ENCODE measurements at places on chromosomes 13 and 19.
A peak's percentile ranks its signal among the peaks of the same experiment; 100 is the strongest.

- peak; percentile 28 for DNase-seq
Measured at GRCh38 chr19:54439174-54439851, 9.7 kb upstream of the LENG8 start.

DNA sequence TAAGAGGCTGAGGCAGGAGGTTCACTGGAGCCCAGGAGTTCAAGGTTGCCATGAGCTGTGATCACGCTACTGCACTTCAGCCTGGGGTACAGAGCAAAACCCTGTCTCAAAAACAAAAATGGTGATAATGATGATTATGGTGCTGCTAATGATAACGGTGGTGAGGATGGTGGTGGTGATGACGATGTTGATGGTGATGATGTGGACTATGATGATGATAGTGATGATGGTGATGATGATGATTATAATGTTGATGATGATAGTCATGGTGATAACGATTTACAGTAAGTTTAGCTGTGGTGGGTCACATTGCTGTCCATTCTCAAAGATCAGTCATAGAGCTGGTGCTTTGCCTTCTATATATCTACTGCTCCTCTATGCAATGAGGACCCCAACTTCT, 1340.6 kb downstream of the UQCRFS1 start:
- no peak for DNase-seq

- no peak for DNase-seq
Measured at GRCh38 chr13:35140321-35140720, 198.3 kb downstream of the NBEA start.

GRCh38 chr19:6587093-6587820, 3.7 kb downstream of the CD70 start:
- no peak for DNase-seq

GRCh38 chr19:11560404-11561051, 1.5 kb upstream of the ELOF1 start:
- peak; percentile 77 for DNase-seq

- no peak for DNase-seq
Measured at GRCh38 chr13:41503356-41503755, 46.0 kb downstream of the RGCC start.

GRCh38 chr19:42524943-42525342, 3.3 kb downstream of the CEACAM1 start:
- no peak for DNase-seq

- DNase-seq = no peak
Measured at GRCh38 chr19:41689993-41690800, 2.1 kb upstream of the CEACAM7 start.

- DNase-seq = no peak
Measured at GRCh38 chr13:46667687-46668281, 114.8 kb downstream of the LRCH1 start.

DNA sequence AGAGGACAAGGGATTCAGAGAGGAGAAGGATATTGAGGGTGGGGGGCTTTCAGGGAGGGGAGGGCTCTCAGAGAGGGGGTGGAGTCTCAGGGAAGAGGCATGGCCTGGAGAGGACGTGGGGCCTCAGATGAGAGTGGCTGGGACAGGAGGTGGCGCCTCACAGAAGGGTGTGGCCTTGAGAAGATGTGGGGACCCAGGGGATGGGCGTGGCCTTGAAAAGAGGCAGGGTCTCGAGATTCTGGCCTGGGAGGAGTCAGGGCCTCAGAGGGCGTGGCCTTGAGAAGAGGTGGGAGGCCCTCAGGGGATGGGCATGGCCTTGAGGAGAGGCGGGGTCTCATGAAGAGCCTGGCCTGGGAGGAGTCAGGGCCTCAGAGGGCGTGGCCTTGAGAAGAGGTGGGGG, 23.7 kb upstream of the TNFSF14 start:
- no peak for DNase-seq

DNA sequence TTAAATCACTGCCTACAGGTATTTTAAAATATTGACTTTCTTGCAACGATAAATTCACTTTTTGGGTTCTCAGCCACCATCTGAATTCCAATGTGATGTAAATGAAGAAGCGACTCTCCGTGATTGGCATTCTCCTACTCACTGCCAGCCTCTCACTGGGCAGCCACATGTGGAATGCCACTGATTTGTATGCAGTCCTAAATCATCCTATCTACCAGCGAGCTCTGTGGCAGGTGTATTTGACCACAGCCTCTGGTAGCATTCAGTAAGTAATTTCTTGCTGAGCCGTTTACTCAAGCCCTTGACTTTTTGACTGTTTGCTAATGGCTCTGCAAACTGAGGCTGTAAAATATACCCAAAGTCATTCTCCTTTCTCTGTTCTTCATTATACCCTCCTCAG, 559.0 kb upstream of the SLC10A2 start:
- no peak for DNase-seq

DNA sequence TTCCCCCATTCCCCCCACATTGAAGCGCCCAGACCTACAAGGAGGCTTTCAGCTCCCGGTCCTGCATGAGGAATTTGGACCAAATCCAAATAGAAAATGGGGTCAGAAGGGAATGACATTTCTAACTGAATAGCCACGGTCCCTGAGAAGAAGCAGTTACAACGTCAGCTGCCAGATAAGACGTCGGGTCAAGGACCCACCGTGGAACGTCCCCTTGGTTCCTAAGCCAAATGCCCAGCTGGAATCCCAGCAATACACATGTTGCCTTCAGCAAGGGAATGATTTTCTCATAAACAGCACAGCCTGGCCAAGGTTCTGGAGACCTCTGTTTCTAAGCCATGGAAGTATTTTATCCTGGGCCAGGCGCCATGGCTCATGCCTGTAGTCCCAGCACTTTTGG, 109.1 kb upstream of the PEG3 start:
- no peak for DNase-seq

GRCh38 chr13:83829810-83830209, 52.5 kb downstream of the SLITRK1 start:
- DNase-seq = no peak

GRCh38 chr13:113825841-113826240, 38.0 kb downstream of the GAS6 start:
- no peak for DNase-seq

DNA sequence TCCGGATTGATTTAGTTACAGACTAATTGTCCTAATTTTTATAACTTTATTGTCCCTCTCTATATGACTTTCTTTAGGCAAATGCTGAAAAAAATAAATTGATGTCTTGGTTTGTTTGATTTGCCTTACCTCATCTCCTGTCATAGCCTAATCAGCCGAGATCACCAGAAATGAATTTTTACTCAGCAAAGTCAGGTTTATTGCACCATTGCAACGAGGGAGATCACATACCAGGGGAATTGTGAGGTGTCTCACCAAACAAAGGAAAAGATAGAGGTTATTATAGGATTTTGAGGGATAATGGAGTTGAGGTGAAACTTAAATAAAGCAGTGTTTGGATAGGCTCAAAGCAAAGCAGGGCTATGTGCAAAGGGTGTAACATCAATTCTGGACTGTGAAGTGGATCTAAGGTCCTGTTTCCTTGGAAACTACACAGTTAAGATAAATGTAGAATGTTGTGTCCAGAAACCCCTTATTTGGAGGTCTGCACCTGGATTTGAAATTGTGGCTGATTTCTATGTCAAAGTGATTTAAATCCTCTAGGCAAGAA, 372.6 kb downstream of the OXGR1 start:
- no peak for DNase-seq

GRCh38 chr19:2083174-2083854, 12.8 kb downstream of the MOB3A start:
- DNase-seq = no peak

DNA sequence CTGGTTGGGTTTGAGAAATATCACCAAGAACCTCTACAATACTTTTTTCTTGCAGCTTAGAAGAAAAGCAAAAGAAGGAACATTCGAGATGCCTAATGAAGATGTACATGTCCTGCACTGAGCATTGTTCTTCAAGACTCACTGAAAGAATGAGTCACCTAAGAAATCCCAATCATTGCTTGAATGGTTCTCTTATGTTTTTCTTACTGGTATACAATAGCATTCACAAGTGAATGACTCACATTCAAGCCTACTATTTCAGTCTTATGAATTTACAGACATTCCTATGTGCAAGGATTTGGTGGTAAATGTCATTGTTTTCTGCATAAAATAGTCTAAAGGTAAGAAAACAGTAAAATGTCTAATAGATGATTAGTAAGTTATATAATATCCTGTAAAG, 594.6 kb downstream of the PCDH9 start:
- peak; percentile 97 for DNase-seq

DNA sequence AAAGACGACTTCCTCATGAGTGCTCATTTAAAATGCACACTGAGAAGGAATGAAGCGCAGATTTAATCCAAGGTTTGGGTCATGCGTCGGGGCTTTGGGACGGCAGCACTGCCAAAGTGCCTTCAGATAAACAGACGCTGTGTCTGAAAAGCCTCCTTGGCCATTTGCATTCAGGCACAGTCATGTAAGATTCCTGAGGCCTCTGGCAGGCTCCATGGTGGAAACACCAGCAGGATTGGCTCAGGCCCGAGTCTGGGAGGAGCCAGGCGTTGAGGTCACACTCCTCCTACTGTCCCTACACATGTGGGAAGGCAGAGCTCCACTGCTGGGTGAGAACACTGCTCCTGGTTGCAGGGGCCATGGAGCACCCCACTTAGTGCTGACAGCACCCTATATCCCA, 113.3 kb upstream of the KL start:
- DNase-seq = peak; percentile 81

- no peak for DNase-seq
Measured at GRCh38 chr13:51958217-51958547, 53.1 kb downstream of the ATP7B start.

DNA sequence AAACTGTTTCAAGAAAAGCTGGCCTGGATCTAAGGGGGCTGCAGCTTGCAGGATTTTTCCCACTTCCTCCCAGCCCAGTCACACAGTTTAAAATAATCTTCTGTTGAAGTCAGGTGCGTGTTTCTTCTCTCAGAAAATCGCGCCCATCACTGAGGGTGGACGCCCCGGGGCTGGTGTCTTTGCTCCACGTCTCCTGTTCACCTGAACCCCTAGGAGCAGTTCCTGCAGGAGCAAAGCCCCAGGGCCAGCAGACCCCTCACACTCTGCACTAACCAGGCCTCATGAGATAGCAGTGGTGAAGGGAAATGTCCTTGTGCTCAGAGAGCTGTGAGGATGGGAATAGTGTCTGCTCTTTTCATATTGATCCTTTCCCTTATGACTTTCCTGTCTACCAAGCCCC, 920 bp upstream of the SIGLEC7 start:
- DNase-seq = no peak

DNA sequence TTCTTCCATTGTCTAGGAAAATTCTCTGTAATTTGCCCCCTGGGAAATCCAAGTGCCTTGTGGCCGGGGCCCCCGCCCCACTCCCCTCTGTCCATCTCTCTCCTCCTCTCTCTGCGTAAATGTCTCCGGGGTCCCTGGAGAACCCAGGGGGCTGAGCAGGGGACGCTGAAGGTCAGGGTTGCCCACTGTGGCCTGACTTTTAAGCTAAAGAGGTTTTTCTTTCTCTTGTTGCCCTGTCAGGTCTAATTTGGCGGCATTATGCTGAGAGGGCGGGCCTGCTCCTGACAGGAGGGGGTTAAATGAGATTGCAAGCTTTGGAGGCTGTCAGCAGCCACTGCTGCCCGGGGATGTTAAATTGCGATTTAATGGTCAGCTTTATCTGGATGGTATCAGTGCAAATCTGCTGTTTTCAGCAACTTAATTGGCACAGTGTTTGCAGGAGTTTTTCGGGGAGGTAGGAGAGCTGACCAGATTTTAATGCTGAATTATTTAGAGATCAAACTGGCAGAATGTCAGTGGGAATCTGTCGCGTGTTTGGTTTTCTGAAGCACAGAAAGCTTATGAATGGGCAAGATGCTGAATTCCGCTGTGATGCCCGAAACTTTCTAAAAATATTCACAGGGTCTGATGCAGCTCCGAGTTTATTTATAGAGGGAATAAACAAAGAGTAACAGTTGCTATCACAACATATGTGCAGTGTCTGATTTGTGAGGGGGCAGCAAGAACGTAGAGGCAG, 93.2 kb upstream of the SOX1 start:
- no peak for DNase-seq

- DNase-seq = no peak
Measured at GRCh38 chr19:5333581-5334365, 6.8 kb downstream of the PTPRS start.

- no peak for DNase-seq
Measured at GRCh38 chr13:51158365-51158764, 47.3 kb upstream of the C13orf42 start.

GRCh38 chr13:27012482-27013197, 159.0 kb downstream of the USP12 start:
- peak; percentile 89 for DNase-seq

GRCh38 chr19:39157275-39157996, 31.9 kb downstream of the PAK4 start:
- DNase-seq = peak; percentile 29

- DNase-seq = no peak
Measured at GRCh38 chr19:20273376-20273775, 106.4 kb downstream of the ZNF486 start.

- no peak for DNase-seq
Measured at GRCh38 chr13:71871844-71872243, 4.8 kb upstream of the DACH1 start.

- no peak for DNase-seq
Measured at GRCh38 chr13:51218626-51219025, 3.6 kb upstream of the FAM124A start.

- no peak for DNase-seq
Measured at GRCh38 chr13:44627441-44627840, 51.3 kb upstream of the TSC22D1 start.

DNA sequence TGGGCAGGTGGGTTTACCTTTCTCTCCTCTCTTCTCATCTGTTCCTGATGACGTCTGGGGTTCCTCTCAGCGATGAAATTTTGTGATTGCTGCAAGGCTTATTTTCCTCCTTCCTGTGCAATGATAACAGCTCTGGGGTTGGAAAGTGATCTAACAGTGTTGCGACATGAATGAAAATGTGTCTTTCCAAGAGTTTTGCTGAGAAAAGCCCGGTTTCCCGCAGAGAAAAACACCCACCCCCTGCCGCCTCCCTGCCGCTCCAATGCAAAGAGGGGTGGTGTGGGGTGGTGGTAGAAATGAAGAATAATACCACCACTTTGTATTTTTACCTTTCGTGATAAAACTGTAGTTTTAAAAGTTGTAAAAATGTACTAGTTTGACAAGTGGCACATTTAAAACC, 232.0 kb downstream of the OLFM4 start:
- DNase-seq = no peak

GRCh38 chr19:58556622-58557220, 1.7 kb downstream of the UBE2M start:
- DNase-seq = no peak

- DNase-seq = peak; percentile 73
Measured at GRCh38 chr13:32904266-32904665, 112.0 kb upstream of the KL start.

DNA sequence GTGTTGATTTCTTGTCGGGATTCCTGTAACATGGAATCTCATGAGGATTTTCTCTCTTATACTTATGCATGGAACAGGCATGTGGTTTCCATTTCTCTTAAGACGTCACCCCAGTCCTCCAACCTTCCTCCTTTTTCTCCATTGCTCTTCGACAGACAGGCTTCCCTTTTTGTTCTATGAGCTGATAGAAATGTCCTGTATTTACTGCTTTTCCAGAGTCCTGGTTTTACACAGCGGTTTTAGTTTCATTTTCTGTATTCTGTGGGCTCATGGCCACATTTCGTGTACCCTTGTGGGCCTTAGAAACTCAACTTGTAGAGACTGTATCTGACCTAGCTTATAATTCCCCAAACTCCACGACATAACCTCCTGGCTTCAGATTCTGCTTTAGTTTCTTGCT, 113.1 kb downstream of the PAN3 start:
- DNase-seq = no peak

- DNase-seq = no peak
Measured at GRCh38 chr13:94444826-94445225, 34.7 kb downstream of the DCT start.

- DNase-seq = peak; percentile 47
Measured at GRCh38 chr13:97329331-97329730, 104.6 kb upstream of the RAP2A start.
